Activated CD8-positive, alpha-beta memory T cell treated with anti-CD3 and anti-CD28 coated beads for 4 hours (primary cell): ENCODE measurements at places on chromosomes 7 and 10.
A peak's percentile ranks its signal among the peaks of the same experiment; 100 is the strongest.

GRCh38 chr7:90660819-90661218, 64.7 kb downstream of the CDK14 start:
- no peak for DNase-seq

DNA sequence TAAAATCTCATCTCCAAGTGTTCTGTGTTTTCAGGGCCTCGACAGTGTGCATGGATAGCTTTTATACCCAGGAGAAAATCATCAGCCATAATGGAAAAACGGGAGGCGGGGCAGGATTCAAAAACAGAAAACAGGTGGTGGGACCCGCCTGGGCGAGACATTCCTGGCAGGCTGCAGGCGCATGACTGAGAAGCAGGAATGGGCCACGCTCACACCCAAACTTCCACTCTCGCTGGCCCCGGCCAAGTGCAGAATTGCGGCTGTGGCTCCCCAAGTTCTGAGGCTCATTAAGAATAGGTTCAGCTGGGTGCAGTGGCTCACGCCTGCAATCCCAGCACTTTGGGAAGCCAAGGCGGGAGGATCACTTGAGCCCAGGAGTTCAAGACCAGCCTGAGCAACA, 60.6 kb downstream of the C10orf143 start:
- DNase-seq, result no peak

- DNase-seq, result no peak
Measured at GRCh38 chr10:103820101-103821062, 35.0 kb downstream of the SH3PXD2A start.

DNA sequence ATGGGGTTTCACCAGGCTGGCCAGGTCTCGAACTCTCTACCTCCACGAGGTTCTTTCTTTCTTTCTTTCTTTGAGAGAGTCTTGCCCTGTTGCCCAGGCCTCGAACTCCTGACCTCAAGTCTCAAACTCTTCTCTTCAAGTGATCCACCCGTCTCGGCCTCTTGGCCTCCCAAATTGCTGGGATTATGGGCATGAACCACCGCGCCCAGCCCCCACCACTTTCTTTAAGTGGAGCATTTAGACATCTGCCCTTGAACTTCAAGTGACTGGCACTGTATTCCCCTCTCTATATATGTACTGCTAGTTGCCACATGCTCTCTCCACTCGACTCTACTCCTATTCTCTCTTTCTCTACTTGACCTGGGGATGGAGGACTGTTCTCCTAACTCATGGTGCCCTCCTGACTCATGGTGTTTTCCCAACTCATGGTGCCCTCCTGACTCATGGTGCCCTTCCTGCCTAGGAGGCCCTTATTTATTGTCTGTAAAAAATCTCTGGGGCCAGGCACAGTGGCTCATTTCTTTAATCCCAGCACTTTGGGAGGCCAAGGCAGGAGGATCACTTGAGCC, 19.3 kb upstream of the ACHE start:
- DNase-seq, result no peak

DNA sequence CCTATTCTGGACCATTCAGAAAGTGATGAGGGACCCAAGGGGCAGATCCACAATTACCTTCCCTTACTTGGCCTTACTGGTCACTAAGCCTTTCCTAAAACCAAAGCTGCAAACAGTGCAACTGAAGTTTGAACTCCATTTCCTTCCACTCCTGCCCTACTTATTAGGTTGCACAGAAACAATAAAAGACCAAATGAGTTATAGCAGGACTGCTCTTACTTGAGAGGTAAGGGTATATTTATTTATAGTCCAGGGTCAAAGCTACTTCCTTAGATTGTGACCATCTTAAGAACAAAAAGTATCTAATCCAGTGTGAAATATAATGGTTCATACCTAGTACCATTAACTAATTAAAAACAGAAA, 27.0 kb downstream of the CDK6 start:
- no peak for DNase-seq

GRCh38 chr10:4514445-4515108, 311.4 kb upstream of the AKR1E2 start:
- no peak for DNase-seq

DNA sequence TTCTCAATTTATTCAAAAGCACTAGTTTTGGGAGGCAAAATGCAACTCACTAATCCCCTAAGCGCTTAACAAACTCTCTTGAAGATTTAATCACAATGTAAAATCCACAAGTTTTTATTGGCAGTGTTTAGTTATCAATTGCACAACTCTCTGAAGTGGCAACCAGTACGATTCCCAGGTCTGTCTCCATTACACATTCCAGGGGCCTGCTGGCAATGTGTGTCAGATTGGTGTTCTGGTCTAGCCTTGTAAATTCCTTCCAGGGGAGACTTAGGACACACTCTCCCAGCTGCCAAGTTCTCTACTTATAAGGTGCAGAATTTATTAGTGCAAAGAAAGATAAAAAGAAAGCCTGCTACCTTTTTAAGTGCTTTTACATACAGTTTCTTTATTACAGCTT, 164.7 kb upstream of the HPS1 start:
- no peak for DNase-seq

DNA sequence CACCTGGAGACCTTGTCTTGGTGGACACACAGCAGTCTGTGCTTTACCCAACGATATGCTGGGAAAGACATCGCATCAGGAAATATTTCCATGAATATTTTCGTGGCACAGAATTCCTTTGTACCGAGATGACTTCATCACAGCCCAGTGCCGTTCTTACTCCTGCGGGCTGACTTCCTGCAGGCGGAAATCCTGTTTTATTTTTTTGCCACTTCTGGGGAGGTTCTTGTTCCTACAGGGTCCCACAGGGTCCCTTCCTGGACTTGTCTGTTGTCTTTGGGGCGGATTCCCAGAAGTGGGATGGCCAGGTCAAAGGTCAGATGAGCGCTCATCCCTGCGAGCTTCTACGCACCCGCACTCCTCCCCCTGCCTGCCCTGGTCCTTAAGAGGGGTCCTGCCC, 86.5 kb downstream of the DNAJB6 start:
- no peak for DNase-seq

GRCh38 chr10:14659626-14660196, 115.0 kb downstream of the FAM107B start:
- DNase-seq, result peak; percentile 13

DNA sequence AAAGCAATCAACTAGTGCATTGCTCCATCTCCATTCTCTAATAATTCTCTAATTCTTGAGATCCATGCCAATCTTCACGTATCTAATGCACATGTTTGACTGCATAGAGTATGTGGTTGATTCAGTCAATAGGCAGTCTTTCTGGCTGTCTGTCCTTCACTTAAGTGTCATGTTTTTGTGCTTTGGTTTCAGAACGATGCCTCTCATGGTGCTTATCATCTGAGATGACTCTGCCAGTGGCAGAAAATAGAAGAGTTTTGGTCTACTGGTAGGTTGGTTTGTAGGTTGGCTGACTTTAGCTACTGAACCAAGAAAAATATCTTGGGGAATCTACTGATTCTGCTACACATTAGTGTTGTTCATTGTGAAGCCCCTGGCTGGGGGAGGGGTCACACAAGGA, 364.2 kb downstream of the SFMBT2 start:
- no peak for DNase-seq

DNA sequence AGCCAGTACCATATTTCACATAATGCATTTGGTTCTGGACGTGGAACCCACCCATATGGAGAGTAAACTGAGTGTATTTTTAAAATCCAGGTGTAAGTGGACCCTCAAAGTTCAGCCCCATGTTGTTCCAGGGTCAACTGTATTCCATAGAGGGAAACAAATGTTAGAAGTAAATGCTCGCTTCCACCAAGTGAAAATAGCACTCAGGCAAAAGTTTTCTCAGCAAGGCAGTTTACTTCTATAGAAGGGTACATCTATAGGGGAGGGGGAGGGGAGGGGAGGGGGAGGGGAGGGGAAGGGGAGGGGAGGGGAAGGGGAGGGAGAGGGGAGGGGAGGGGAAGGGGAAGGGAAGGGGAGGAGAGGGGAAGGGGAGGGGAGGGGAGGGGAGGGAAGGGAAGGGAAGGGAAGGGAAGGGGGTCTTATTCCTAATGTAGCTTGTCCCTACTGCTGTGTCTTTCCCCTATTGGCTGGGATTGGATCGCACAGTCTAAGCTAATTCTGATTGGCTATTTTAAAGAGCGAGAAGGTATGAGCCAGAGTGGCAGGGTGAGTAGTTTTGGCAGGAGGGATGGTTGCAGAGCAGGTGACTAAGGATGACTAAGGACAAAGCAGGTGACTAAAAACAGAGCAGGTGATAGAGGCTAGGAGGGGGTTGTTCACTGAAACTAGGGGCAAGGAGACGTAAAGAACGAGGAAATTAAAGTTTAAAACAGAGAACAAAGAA, 29.1 kb downstream of the GARIN1A start:
- DNase-seq, result no peak

DNA sequence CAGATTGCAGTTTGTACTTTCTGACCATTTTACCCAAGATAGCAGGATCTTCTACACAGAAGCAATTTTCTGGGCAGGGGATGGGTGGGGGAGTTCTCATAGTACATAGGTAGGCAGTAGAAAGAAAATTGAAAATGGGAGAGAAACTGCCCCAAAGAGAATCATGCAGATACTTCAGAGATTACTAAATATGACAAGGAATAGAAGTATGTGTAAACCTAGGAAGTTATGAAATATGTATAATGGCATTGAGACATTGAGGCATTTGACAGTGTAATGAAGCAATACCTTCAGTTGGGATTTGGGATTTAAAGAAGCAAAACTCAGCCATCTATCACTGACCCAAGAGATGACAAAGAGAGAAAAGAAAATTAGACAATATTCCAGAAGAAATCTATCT, 233.0 kb downstream of the PTN start:
- no peak for DNase-seq

GRCh38 chr10:115976342-115976741, 296.7 kb downstream of the GFRA1 start:
- no peak for DNase-seq

- no peak for DNase-seq
Measured at GRCh38 chr7:143013893-143014292, 13.0 kb downstream of the OR9A2 start.

DNA sequence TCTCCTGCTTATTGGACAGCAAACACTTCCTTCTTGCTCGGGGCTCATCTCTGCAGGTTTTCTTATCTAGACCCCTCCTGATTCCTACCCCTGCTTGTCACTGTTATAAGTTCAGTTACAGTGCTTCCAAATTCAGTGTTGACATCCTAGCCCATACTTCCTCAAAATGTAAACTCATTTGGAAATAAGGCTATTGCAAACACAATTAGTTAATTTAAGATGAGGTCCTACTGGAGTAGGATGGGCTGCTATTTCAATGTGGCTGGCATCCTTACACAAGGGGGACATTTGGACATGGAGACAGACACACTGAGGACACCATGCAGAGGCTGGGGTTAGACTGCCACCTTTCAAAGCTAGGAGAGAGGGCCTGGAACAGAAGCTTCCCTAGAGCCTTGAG, 85.2 kb upstream of the NPVF start:
- no peak for DNase-seq

GRCh38 chr10:69237528-69238159, 17.5 kb downstream of the HKDC1 start:
- DNase-seq, result peak; percentile 71

- DNase-seq, result no peak
Measured at GRCh38 chr7:48058990-48059389, 23.6 kb downstream of the C7orf57 start.

DNA sequence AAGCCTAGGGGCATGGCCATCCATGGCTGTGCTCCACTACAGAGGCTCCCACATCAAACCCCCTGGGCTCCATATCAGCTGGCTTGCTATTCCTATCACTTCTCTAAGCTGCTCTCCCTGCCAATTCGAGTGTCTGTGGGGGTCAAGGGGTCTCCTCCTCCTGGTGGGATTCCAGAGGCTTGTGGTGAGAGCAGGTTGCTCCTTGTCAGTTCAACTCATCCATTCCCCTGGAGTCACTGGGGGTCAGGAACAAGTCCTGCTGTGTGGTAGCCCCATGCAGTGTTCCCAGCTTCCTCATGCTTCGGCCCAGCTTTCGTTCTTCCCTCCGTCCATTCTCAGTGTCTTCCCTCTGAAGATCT, 86.6 kb upstream of the UNC5B start:
- DNase-seq, result no peak

- no peak for DNase-seq
Measured at GRCh38 chr10:70775679-70776454, 9.3 kb downstream of the TBATA start.

DNA sequence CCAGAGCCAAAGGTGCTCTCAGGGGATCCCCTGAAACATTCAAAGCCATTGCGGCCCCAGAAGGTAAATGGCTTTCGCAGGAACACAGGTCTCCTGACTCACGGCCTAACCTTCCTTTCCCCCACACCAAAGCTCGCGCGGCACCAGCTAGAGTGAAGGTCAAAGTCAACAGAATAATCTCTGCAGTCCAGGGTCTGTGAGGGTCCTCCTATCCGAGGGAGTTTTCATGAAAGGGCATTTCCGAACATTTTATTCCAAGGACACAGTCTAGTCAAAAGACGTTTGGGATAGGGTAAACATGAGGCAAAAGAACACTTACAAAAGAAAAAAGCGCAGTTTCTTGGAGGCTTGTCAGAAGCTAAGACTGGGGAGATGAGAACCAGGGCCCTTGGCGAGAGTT, 559 bp upstream of the STEAP2 start:
- no peak for DNase-seq

DNA sequence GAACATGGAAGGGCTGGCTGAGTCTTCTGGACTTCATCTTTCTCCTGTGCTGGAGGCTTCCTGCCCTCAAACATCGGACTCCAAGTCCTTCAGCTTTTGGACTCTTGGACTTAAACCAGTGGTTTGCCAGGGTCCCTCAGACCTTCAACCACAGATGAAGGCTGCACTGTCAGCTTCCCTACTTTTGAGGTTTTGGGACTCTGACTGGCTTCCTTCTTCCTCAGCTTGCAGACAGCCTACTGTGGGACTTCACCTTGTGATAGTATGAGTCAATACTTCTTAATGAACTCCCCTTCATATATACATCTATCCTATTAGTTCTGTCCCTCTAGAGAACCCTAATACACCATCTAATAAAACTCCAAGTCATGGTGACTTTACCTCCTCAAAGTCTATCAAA, 4.0 kb upstream of the CLEC5A start:
- no peak for DNase-seq
